Occipital lobe (tissue), 3 donors: ENCODE measurements at places on chromosomes 1 and 21. TPM values are rescaled to one million over a fixed set of nuclear protein-coding genes. Genes with fewer than 3 reads are reported as not detected.

GRCh38 chr1:202018468-202019234 lies 8.3 kb downstream of the ELF3 start:
- DNase-seq: no peak

GRCh38 chr1:245434280-245434679 lies 279.5 kb downstream of the KIF26B start:
- DNase-seq: no peak

- DNase-seq: no peak
Measured at GRCh38 chr1:4005431-4005830, 105.4 kb upstream of the C1orf174 start.

DNA sequence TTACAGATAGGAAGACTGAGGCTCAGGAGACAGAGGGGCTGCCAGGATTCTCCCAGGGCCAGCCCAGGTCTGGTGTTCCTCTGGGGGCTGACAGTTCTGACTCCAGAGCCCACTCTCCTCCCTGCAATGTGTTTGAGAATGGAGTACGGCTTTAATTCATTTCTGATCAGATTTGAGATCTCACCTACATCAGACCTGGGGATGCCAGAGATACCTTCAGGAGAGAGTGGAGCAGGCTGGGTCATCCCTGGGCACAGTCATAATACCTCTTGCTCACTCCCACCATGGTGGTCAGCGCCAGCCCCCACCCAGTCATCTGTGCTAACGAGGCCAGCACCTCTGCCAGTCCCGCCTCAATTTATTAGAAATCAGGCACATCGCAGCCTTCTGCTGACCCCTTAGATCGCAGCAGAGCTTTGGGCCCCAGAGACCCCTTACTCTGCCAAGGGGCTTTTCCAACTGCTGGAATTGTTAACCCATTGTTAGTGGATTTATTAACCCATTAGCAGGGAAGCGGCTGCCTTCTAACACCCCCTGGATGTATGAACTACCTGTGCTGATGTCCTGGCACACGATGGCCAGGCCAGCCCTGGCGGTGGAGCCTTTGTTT lies 352.1 kb downstream of the MATN1 start:
- DNase-seq: no peak

GRCh38 chr1:37726751-37727585 lies 34.7 kb downstream of the CDCA8 start:
- DNase-seq: no peak

DNA sequence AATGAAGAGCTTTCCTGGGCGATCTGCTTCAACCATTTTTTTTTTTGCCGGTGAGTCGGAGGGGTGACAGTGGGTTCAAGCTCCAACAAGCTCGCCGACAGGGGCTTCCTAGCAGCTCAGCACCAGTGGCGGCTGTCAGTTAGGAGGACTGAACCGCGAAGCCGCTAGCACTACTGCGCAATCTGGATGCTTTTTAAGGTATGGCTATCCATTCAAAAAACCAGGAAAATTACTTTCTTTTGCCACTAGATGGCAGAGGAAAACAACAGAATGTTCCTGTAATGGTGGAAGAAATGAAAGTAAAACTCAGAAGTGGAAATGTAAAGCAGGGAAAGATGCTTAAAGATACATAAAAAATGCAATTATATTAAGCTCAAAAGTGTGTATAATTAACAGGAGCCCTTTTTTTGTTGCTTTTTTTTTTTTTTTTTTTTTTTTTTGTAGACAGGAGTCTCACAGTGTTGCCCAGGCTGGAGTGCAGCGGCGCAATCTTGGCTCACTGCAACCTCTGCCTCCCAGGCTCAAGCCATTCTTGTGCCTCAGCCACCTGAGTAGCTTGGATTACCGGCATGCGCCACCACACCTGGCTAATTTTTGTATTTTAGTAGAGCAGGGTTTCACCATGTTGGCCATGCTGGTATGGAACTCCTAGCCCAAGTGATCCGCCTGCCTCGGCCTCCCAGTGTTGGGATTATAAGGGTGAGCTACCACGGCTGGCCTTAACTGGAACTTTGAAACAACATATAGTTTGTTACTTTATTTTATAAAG lies 8.5 kb downstream of the KYAT3 start:
- DNase-seq: no peak

- no peak for DNase-seq
Measured at GRCh38 chr1:33049371-33049770, 12.7 kb upstream of the AK2 start.

DNA sequence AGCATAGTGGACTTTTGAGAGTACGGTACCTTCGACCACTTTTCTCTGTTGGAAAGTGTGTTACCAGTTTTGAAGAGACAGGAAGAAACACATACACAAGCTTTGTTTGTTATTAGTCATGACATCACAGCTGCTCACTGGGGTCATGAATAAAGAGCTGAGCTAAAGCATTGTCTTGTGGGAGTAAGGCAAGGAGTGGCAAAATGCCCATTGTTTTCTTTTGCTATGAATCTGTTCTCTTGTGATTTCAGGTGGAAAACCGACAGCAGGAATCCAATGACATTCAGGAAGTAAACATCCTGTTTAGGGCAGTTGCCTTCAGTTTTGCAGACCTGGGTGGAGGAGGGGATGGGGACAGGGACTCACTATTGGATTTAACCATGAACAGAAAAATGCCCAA lies 66.2 kb downstream of the RGL1 start:
- no peak for DNase-seq

DNA sequence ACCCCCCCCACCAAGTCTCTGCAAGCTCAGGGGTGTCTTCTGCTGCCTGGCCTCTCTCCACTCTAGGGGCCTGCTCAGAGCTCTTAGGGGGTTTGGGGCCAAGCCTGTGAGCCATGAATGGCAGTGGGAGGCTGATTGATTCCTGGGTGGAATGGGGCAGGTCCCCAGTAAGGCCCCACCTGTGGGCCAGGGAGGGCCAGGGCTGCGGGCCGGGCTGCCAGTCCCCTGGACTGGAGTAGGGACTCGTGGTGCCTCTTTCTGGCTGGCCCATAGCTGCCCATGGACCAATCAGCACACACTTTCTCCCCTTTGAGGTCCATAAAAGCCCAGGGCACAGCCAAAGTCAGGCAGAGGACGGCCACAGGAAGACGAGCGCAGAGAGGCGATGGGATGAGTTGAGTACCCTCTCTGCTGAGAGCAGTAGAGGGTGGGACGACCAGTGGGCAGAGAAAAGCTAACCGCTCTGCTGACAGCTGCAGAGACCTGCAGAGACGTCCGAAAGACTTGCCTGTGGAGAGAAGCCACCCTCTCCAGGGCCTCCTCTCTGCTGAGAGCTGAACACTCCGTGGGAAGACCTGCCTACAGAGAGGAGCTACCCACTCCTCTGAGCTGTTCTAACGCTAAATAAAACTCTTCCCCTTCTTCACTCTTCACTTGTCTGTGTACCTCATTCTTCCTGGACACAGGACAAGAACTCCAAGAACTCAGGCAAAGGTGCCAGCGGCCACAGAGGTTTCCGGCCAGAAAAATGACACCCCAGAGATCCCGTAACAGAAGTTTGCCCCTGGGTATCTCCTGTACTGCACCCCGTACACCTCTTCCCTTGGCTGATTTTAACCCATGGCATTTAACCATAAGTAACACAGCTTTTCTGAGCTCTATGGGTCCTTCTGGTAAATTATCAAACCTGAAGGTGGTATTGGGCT lies 38.2 kb upstream of the TARDBP start:
- no peak for DNase-seq

- no peak for DNase-seq
Measured at GRCh38 chr1:243796016-243796415, 54.0 kb downstream of the AKT3 start.

DNA sequence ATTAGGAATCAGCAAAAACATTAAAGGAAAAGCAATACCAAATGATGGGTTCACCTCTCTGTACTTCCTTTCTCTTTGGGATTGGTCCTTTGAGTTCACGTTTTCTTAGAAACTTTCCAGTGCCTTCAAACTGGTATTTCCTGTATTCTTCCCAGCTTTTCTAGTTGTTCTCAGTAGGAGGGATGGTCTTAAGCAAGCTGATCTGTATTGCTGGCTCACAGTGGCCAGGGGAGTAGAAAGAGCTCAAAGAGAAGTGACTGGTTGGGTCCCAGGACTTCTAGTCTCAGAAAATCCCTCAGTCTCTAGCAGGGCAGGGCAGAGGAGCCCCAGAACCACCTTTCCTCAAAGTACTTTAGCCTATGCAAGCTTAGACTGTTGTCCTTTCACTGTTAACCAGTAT lies 10.1 kb upstream of the USP24 start:
- DNase-seq: no peak

GRCh38 chr1:68442006-68442405 lies 7.7 kb downstream of the RPE65 start:
- DNase-seq: no peak

The ETV3L gene
- not detected for total RNA-seq

The LGR6 gene
- 0.62 TPM for total RNA-seq

The SEMA4A gene
- total RNA-seq: 13.6 TPM

The KRTAP13-2 gene
- total RNA-seq: not detected

The RBM11 gene
- total RNA-seq: 16.2 TPM

The SLFNL1 gene
- total RNA-seq: 0.94 TPM

The PCP4L1 gene
- total RNA-seq: 3.1 TPM

The SLC9C2 gene
- 8.3 TPM for total RNA-seq

The PROK1 gene
- total RNA-seq: not detected
